GM23338 (cell line): ENCODE measurements at places on chromosomes 5 and 9. TPM values are rescaled to one million over a fixed set of nuclear protein-coding genes. Genes with fewer than 3 reads are reported as not detected.
A peak's percentile ranks its signal among the peaks of the same experiment; 100 is the strongest.

- no peak for DNase-seq
Observed at GRCh38 chr9:19119801-19120440, 7.4 kb downstream of the PLIN2 start.

DNA sequence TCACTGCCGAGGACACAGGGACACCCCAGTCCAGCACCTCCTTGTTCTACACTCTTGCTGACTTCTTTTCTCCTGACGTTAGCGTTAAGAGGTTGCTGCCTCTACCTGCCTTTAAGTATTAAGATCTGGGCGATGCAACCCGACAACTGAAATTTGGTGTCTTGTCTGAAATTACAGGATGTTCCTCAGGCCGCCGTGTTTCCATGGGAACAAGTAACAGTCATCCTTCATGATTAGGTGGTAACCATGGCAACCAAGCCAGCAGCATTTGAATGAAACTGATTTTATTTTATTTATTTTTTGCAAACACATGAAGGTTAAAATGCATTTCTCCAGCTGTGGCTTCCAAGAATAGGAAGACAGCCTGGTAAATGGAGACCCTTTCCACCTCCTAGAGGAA is 20.8 kb downstream of the DAB2IP start:
- peak; percentile 54 for DNase-seq

DNA sequence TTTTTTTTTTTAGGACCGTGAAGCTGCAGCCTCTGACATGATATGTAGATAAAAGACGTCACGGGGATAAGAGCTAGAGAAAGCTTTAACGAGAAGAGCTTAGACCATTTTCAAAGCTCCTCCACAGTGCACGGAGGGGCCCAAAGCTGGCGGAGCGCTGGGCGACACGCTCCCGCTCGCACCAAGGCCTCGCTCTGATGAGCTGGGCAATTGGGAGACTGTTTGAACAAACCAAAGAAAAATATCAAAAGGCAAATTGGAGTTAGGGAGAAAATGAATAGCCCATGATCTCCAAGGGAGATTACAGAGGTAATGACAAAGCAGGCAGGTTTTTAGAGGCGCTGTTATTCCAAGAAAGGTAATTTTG is 179.4 kb downstream of the SREK1 start:
- no peak for DNase-seq

DNA sequence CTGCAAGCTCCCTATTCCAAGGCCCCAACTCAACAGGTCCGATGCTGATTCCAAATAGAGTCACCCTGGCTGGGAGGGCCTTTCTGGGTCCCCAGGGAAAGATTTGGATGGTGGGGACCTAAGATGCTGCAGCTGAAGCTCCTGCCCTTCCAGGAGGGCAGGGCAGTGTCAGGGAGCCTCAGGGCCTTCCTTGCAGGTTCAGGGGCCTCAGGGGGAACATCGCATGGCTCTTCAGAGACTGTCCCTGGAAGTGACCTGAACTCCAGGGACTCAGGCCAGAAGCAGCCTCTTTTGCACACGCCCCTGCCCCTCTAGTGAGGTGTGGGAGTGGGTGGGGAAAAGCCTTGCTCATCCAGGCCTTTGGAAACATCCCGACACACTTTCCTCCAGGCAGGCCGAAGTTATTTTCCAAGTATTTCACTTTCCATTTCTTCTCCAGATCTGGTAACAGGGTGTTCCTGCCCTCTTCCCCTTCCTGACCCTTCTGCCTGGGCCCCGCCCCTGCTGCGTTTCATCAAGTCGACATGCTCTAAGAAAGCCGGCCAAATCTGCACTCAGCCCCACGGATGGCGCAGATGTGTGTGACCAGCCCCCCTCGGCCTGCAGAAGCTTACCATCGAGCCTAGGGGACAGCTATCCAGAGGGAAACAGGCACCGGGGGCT is 159.5 kb downstream of the FGF18 start:
- DNase-seq: no peak

- no peak for DNase-seq
Observed at GRCh38 chr5:110909950-110910349, 161.6 kb upstream of the TSLP start.

- DNase-seq: peak; percentile 31
Observed at GRCh38 chr5:132315529-132316067, 21.4 kb downstream of the SLC22A4 start.

- no peak for DNase-seq
Observed at GRCh38 chr9:137975527-137975913, 97.9 kb downstream of the CACNA1B start.

GRCh38 chr5:32082701-32083100 is 91.4 kb downstream of the GOLPH3 start:
- DNase-seq: no peak

GRCh38 chr9:106889061-106889590 is 26.2 kb downstream of the ZNF462 start:
- DNase-seq: peak; percentile 24

DNA sequence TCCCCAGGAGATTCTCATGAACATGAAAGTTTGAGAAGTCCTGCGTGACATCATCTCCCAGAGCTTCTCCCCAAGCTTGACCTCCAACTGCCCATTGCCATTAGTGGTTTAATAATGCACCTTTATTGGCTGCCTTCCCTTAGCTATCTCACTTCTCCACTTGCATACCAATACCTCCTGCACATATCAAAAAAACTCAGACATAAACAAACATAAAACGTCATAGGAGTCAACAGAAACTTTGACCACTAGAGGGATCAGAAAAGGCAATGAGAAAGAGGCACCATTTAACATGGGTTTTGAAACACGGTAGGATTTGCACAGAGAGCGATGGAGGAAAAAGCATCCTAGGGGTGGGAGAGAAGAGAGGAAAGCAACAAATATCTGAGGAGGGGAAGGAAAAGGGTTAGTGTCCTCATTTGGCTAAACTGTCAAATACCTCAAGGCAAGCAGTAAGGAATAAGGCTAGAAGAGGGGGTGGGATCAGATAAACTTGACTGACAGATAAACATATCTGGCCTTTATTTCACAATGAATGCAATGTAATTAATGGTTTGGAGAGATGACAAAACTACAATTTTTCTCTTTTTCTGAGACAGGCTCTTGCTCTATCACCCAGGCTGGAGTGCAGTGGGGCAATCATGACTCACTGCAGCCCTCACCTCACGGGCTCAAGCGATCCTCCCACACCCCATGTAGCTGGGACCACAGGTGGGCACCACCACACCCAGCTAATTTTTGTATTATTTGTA is 27.0 kb downstream of the GNAQ start:
- DNase-seq: peak; percentile 37

CCL28 gene
- 3.4 and 5.7 TPM in 2 replicates for total RNA-seq

EDIL3 gene
- 59.9 and 61.9 TPM in 2 replicates for total RNA-seq

TMEM215 gene
- 1.2 and 1.3 TPM in 2 replicates for total RNA-seq

LIX1 gene
- total RNA-seq: not detected in 2 replicates
